ENCODE measurements at places on chromosomes 12 and 14. TPM values are rescaled to one million over a fixed set of nuclear protein-coding genes. Genes with fewer than 3 reads are reported as not detected.

GRCh38 chr12:12874029-12874428 is 17.3 kb upstream of the GPRC5A start:
- DNase-seq = peak; percentile 59

- peak; percentile 92 for DNase-seq
Measured at GRCh38 chr12:109264095-109264942, 44.8 kb downstream of the FOXN4 start.

GRCh38 chr14:83923842-83924241 is 1606.1 kb upstream of the FLRT2 start:
- peak; percentile 23 for DNase-seq

Gene NPFF
- total RNA-seq = not detected

Gene DENR
- 53.4 TPM for total RNA-seq

Gene IRAK3
- total RNA-seq = not detected

- DNase-seq = no peak
Measured at GRCh38 chr14:100552524-100553125, 34.6 kb downstream of the BEGAIN start.

Gene HOMEZ
- total RNA-seq = 12.7 TPM

DNA sequence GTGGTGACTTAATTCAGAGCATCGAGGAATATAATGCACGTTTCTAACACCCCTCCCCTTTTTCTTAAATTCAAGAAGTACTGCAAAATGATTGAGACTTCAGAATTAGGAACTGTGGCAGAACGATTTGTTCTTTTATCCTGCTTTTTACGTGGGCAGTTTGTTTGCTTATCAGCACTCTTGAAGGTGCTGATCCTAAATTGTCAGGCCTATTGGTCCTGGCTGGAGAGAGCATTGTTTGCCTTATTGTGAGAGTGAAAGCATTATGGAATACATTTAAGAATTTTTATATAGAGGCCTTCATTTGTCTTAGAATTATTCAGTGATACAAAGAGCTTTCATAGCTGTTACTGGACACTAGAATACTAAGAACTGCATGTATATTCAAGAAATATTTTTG is 59.1 kb downstream of the TMTC2 start:
- no peak for DNase-seq

Measured in Karpas-422 (cell line).